ENCODE measurements at places on chromosomes 5 and 9. TPM values are rescaled to one million over a fixed set of nuclear protein-coding genes. Genes with fewer than 3 reads are reported as not detected.

DNA sequence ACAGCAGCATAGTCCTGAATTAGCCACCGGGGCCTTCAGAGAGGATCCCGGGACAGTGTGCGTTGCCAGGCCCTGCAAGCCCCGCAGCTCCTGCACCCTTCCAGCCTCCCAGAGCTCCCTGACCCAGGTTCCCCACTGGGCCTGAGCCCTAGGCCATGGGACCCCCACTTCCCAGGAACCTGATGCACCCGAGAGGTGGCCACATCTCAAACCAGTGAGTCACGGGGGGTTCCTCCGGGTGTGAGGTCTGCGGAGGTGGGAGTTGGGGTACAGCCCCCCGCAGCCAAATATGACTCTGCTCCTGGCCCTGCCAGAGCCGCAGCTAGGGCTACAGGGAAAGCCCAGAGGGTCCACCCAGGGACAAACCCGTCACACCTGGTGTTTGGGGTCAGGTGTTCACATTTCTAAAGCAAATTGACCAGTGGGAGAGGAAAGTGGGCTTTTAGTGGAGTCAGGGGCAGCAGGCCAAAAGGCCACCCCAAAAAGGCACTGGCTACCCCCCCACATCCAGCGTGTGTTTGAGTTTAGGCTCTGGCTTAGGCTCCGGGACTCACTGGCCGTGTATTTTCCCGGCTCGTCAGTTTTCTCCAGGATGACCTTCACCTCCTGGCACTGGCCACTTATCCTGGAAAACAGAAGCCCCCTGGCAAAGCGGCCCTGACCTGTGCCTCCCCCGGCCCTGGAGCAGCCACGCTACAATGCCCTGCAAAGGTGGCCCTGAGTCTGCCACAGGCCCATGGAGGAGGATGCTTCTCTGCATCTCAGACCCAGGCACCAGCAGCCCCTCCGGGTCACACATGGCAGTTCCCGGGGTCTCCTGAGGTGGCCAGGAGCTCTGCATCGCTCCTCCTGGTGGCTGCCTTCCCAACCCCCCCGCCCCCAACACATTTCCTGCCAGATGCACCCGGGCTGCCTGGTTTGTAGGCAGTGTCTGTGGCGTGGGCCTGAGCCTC lies 17.4 kb upstream of the OBP2B start:
- DNase-seq, result no peak

DNA sequence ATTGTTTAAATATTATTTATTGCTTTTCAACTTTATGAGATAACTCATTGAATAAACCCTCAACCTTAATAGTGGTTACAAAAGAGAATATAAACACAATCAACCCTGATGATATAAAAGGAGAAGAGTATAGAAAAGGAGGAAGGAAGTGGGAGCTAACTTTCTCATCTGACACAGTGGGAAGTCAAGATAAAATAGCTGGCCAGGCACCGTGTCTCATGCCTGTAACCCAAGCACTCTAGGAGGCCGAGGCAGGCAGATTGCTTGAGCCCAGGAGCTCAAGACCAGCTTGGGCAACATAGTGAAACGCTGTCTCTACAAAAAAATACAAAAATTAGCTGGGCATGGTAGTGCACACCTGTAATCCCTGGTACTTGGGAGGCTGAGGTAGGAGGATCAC lies 93.5 kb downstream of the PPP2R2B start:
- DNase-seq, result no peak

DNA sequence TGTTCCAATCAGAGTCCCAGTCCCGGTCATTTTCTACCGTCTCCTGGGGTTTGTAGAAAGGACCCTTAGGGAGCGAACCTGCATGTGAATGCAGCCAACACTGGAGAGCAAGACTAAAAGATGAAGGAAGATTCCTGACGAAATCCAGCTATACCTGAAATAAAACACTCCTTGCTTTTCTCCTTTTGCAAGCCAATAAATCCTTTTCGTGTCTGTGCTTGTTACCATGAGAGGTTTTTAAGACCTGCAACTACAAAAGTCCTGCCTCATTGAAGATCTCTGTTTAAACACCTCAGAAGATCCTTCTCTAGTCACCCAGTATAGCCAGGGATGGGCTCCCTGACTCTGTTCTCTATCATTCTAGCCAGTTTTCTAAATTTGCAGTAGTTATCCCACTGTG lies 10.0 kb upstream of the SLC34A1 start:
- no peak for DNase-seq

- DNase-seq, result no peak
Observed at GRCh38 chr5:1521671-1522600, 1.8 kb downstream of the LPCAT1 start.

DNA sequence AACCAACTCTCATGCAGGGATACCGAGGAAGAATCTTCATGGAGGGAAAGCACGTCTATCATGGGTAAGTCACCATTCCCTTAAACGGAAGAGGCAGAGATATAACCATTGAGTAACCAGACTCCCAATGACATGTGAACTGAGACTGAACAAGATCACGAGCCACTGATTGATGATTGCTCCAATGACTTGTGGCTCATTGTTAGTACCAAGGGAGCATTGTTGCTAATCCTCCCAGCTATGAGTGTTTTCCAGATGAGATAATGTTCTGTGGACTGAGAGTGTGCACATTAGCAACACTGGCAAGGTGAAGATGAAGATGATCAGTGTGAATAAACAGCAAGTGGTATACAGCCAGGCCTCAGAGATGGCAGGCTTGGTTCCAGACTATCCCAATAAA lies 219.2 kb upstream of the MAP3K1 start:
- no peak for DNase-seq

- no peak for DNase-seq
Observed at GRCh38 chr5:133877351-133878235, 90.8 kb downstream of the C5orf15 start.

GRCh38 chr5:135850231-135850630 lies 15.8 kb downstream of the SLC25A48 start:
- no peak for DNase-seq

DNA sequence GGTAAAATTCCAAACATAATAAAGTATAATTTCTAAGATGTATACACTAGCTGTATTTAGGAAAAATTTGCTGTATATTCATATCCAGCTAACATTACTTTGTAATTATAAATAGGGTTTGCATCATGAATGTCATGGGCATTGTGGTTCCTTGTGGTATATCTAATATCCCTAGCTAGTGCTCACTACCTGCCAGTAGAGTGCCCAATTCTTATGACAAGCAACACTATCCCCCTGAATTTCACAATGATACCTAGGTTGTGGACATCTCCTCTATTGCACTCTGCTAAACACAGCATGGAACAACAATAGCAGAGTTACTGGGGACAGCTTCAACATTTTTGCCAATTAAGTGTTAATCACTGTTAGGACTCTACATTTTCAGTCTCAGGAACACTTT lies 1656.5 kb downstream of the EFNA5 start:
- no peak for DNase-seq

DNA sequence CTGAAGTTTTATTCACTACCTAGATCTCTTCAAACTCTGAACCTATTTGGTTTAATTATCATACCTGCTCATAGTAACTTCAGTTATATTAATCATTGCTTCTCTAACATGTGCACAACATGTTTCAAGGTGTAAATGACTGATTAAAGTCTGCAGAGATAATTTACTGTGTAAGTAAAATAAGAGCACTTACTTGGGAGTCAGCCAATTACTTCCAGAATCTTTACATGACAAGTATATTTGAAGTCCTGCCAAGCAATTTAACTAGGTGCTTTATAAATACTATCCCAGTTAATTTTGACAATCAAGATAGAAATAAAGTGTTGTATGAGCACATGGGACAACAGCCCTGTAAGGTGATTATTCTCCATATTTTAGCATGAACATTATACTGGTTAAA lies 109.9 kb downstream of the RFX3 start:
- DNase-seq, result no peak

The PDE8B gene
- total RNA-seq, result not detected

The STING1 gene
- 339 TPM for total RNA-seq

The SMIM32 gene
- total RNA-seq, result not detected

The MYMK gene
- not detected for total RNA-seq

All from activated CD4-positive, alpha-beta memory T cell treated with anti-CD3 and anti-CD28 coated beads for 36 hours (primary cell).